ENCODE measurements at places on chromosomes 2 and 18. TPM values are rescaled to one million over a fixed set of nuclear protein-coding genes. Genes with fewer than 3 reads are reported as not detected.

FEV gene
- not detected for total RNA-seq

CNTNAP5 gene
- total RNA-seq: not detected

TCF7L1 gene
- total RNA-seq: 35.7 TPM

MC4R gene
- not detected for total RNA-seq

DNA sequence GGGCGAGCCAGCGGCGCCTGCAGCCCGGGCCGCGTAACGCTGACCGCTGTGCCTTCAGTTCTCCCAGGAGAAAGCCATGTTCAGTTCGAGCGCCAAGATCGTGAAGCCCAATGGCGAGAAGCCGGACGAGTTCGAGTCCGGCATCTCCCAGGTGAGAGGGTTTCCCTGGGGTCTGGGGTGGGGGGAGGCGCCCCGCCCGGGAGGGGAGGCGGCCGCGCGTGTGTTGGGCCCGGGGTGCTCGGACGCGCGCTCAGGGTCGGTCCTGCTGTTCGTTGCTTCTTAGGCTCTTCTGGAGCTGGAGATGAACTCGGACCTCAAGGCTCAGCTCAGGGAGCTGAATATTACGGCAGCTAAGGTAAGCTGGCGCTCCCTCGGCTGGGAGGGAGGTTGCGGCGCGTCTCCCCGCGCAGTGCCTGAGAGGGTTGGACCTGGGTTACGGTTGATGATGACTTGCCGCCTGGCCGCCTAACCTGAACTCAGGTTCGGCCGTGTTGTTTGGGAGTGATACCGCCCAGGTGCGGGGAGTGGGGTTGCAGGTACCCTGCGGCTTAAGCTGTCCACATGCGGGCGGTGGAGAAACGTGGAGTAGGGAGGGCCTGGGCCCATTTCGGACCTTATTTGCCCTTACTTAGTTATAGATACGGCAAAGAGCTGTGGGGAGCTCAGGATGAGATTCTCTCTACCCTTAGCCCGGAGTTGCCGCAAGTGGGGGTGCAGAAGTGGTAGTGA lies 638 bp downstream of the RPS7 start:
- H3K27ac ChIP-seq: peak overlapping the region; percentile 74
- peaks cover 2% of the 10 kb centered on the region for H3K4me1 ChIP-seq
- H3K36me3 ChIP-seq: peaks cover 15% of the 10 kb centered on the region
- H3K27me3 ChIP-seq: no peaks in the 10 kb centered on the region
- H3K4me3 ChIP-seq: peak overlapping the region; percentile 77
- DNase-seq: no peak

IGFBP2 gene
- total RNA-seq: 657 TPM

FKBP1B gene
- 5.9 TPM for total RNA-seq

DNA sequence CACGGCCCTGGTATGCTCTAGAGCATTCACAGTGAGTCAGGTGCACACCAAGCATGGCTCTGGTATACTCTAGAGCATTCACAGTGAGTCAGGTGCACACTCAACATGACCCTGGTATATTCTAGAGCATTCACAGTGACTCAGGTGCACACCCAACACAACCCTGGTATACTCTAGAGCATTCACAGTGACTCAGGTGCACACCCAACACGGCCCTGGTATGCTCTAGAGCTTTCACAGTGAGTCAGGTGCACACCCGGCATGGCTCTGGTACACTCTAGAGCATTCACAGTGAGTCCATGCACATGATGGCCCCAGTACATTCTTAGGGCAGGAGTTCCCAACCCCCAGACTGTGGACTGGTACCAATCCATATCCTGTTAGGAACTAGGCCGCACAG lies 158.1 kb downstream of the EIPR1 start:
- no peaks in the 10 kb centered on the region for H3K4me1 ChIP-seq
- no peak for DNase-seq
- no peaks in the 10 kb centered on the region for H3K36me3 ChIP-seq

TANC1 gene
- total RNA-seq: 56.9 TPM

DNA sequence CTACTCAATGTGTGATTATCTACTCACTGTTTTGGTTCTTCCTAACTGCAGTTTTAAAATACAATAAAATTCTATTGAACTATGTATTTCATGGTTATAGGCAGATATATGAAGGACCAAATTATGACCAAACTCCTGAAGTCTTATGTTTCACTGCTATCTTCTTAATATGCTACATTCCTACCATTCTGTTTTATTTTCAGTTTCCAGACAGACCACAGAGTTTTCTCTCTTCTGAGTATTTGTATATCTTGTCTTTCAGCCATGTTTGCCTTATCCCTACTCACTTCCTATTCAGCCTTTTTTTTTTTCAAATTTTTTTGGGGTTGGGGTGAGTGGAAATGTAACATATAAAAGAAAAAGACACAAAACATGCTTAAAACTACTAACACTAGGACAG lies 6.3 kb downstream of the RFTN2 start:
- DNase-seq: no peak
- H3K4me1 ChIP-seq: no peaks in the 10 kb centered on the region
- H3K27ac ChIP-seq: no peak overlapping the region
- H3K4me3 ChIP-seq: no peak overlapping the region
- no peaks in the 10 kb centered on the region for H3K27me3 ChIP-seq

Data from aorta (tissue), 5 donors.